ENCODE measurements at places on chromosomes 11 and 22.

DNA sequence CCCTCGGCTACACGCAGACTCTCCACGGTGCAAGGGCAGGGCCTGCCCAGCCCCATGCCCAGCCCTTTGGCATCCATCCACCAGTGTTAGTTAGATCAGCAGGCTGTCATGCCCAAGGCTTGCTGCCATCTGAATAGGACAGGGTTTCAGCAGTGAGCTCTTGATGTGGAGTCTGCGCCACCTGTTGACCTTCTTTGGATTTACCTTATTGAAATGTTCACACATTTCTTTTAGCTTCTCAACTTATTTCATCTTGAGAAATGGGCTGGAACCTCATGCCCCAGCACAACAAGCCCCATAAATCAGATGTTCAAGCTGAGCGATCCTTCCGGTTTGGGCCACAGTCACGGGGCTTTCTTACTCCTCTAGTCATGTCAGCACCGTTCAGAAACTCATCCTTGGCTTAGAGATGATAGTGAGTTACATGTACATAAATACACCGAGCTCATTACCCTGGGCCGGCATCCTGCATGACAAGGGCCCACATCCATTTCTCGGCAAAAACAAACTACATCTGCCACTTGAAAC, 61.7 kb downstream of the PARVB start:
- peak; percentile 73 for DNase-seq

- DNase-seq: no peak
Observed at GRCh38 chr11:119486691-119487259, 63.8 kb upstream of the THY1 start.

DNA sequence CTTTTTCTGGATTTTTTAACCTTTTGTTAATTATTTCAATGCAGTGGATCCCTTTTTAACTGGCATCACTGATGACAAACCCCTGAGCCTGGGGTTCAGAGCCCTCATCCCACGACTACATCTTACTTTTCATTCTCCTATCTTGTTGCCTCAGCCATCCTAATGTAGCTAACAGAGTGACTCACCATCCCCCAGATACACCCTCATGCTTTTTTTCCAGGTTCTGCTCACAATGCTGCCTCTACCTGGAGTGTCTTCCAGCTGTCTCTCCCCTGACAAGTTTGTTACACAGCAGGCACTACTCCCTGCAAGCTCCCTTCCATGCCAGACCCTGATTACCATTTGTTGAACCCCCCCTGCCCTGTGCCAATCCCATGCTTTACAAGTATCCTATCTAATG, 135.4 kb downstream of the NCAM1 start:
- no peak for DNase-seq

DNA sequence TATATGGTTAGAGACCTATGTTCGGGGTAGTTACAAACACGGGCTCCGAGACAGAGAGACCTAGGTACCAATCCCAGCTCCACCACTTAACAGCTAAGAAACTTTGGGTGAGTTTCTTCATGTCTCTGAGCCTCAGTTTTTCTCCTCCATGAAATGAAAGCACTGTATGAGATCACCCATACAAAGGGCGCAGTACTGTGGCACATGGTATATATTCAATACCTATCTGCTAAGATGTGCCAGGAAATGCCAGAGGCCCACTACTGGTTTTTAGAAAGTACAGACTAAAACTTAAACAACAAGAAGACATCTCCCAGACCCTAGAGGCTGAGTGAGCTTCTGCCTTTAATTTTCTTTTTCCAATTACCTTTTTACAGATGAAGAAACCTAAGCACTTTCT, 69.5 kb downstream of the SLC1A2 start:
- no peak for DNase-seq

All from fibroblast of mammary gland (primary cell).